ENCODE measurements at places on chromosomes 11 and 22.

- DNase-seq: no peak
Observed at GRCh38 chr11:2536440-2536989, 91.7 kb downstream of the KCNQ1 start.

DNA sequence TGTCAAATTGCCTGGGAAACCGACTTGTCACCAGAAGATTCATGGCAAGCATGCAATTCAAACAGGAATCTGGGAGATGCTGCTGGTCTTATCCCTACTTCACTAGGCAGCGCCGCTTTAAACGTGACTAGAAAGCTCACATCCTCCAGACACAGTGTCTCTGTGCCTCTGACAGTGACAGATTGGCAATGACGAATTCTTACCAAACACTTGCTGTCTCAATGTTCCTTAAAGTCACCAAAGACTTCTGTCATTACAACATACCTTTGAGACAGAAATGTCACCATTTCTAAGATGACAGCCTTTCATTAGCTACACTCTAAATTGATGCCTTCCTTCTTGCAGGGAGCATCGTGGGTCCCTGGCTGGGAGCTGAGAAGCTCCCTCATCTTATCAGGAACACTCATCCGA is 197.8 kb downstream of the CWF19L2 start:
- no peak for DNase-seq

- no peak for DNase-seq
Observed at GRCh38 chr11:16883174-16883573, 131.0 kb downstream of the PLEKHA7 start.

DNA sequence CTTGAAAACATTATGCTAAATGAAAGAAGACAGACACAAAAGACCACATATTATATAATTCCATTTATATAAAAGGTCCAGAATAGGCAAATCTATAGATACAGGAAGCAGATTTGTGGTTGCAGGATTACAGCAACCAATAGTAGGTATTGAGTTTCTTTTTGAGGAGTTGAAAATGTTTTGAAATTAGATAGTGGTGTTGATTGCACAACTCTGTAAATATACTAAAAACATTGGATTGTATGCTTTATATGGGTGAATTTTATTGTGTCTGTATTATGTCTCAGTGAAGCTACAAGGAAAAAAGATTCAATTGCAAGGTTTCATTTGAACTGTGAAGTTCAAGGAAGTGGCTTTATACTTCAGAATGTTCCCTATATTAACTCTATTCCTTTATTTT is 3.0 kb upstream of the RRAS2 start:
- no peak for DNase-seq

- no peak for DNase-seq
Observed at GRCh38 chr22:47323518-47323917, 561.1 kb downstream of the TBC1D22A start.

GRCh38 chr11:129285402-129285786 is 90.3 kb upstream of the BARX2 start:
- no peak for DNase-seq

DNA sequence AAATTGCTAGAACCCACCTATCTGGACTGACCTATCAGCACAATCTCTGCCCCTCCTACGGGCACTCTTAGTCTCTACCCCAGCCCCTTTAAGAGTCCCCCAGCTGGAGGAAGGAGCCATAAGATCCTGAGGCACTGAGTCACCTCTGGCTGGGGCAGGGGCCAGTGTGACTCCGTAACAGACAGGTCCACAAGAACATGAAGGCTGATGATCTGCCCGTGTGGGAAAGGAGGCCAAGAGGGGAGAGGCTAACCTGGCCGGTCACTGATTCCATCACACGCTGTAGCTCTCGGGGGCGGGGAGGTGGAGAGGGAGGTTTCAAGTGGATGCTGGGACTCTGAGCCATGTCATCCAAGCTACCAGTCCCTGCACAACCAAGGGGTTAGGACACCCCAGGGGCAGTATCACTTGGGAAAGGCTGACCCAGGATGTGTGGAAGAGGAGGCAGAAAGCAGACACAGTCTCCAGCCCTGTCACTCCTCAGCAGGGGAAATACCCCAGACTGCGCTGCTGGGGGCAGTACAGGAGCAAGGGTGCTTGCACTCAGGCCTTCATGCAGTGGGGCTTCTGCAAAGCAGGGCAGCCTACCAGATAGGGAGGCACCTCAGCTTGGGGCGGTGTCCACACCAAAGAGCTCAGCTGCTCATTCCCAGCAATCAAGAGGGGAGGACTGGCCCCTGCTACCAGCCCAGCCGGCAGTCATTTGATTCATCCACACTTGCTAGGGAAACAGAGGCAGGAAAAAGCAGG is 22.3 kb downstream of the ARHGAP1 start:
- no peak for DNase-seq

- no peak for DNase-seq
Observed at GRCh38 chr22:37448516-37449127, 21.3 kb upstream of the ELFN2 start.

DNA sequence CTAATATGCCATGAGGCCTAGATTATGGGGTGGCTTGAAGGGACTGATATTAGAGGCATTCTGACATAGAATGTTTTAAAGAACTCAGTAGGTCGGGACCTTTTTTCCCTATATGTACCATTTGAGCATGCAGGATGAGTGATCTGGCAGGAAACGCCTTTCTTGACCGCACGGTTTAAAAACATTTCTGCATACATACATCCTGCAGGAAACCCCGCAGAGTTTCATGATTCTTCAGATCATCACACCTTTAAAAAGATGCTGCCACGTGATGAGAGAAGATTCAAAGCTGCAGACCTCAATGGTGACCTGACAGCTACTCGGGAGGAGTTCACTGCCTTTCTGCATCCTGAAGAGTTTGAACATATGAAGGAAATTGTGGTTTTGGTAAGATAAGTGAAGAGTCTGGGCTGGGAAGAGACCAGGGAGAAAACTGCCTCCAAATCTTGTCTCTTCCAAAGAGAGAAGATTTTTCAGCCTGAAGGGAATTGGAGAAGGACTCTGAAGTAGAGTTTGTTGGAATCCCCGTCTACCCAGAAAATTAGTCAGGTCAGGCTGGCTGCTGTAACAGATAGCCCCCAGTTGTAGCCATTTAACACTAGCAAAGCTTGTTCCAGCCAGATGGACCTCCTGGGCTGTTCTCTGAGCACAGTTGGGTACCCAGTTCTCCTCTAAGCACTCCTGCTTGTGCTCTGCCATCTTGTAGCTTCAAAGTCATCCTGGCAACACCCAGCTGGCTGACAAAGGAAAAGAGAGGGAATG is 7.4 kb downstream of the RCN1 start:
- DNase-seq: no peak

- no peak for DNase-seq
Observed at GRCh38 chr11:109267293-109268095, 154.5 kb upstream of the C11orf87 start.

DNA sequence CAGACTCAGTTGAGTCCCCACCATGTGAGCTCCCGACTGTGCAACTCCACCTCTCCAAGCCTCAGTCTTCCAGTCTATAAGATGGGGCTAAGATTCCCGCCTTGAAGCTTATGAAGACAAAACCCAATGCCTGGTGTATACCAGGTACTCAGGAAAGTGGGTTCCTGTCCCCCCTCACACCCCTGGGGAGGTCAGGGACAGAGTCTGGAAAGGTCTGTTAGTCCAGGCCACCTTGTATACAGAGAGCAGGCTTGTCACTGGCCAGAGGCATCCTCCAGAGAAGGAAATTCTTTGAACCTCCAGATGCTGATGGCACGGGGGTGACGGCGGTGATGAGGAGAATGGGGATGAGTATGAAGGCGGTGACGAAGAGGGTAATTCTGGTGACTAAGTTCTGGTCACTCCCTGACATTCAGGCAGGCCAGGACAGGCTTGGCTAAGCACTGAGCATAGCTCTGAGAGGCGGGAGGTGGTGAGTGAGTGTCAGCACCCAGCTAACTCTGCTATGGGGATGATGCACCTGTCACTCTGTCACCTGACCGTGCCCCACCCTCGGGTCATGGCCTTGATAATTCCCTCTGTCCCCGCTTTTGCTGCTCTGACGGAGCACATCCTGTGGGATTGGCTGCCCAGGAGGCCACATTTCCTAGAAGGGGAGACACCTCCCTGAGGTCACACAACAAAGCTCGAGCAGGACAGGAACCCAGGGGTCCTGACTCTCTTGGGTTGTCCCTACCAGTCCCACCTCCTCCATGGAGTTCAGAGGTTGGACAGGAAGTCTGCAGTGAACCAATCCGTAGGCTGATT is 30.9 kb upstream of the CSNK1E start:
- no peak for DNase-seq

DNA sequence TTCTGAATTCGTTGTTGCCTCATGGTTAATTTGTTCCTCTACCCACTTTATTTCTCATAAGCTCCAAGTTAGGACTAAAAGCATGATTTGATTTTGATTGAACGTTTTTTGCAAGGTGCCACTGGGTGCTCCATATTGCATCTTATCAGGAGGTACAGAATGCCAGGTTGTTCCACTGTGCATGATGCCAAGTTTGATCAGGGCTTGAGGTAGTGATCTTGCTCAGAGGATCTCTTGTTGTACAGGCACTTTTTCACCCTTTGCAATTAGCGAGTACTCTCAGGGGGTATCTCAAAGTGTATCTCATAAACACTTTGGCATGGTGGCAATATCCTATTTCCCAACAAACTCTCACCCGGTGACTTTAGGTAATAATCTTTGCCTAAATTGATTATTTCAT is 4.0 kb downstream of the GRAP2 start:
- DNase-seq: no peak

GRCh38 chr11:14253421-14253820 is 105.6 kb downstream of the RRAS2 start:
- no peak for DNase-seq

GRCh38 chr11:9362393-9362863 is 22.0 kb upstream of the IPO7 start:
- DNase-seq: no peak

DNA sequence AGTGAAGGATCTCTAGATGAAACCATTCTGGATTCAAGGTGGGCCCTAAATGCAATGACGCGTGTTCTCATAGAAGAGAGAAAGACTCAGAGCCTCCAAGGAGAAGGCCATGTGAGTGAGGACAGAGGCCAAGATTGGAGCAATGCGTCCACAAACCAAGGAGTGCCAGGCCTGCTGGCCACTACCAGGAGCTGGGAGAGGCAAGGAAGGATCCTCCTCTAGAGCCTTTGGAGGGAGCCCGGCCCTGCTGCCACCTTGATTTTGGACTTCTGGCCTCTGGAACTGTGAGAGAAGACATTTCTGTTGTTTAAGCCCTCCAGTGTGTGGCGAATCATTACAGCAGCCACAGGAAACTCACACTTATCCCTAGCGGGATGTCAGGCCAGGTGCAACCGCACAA is 52.7 kb upstream of the SHANK2 start:
- DNase-seq: no peak

- no peak for DNase-seq
Observed at GRCh38 chr11:120068114-120068573, 69.8 kb downstream of the TRIM29 start.

- DNase-seq: no peak
Observed at GRCh38 chr11:45664376-45665205, 831 bp downstream of the CHST1 start.

GRCh38 chr11:94655956-94656355 is 88.8 kb downstream of the PIWIL4 start:
- DNase-seq: no peak

- no peak for DNase-seq
Observed at GRCh38 chr11:64165481-64165841, 452 bp downstream of the MACROD1 start.

DNA sequence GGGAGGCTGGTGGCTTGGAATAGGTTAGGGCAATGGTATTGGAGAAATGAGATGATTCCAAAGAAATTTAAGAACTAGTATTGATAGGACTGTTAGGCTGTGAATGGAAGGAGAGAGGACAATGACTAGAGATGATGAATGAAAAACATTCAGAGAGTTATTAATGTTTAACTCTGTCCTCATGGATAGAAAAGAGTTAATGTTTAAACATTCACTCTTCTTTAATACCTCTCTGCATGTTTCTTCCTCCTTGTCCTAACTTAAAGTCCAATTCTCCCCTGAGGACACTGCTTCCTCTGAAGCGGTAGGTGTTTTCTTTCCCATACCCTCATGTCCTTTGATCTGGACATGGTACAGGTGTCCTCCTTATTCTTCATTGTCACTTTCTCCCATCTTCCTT is 13.4 kb downstream of the CHEK1 start:
- DNase-seq: no peak

DNA sequence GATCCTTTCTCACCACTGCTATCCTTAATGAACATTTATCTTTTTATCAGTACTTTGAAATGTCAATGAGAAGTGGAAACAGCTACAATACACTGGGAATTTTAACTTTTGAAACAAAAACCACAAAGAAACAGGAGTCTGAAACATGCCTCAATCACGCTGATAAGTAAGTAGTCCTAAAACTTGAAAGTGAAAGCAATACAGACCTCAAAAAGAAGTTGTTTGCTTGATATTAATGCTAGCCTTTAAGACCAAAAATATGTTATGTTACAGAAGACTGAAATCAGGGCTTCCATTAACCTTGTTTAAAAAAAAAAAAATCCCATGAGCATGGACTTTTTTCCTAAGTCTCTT is 21.3 kb downstream of the PHF21A start:
- no peak for DNase-seq

- no peak for DNase-seq
Observed at GRCh38 chr11:33529461-33529860, 171.2 kb downstream of the C11orf91 start.

DNA sequence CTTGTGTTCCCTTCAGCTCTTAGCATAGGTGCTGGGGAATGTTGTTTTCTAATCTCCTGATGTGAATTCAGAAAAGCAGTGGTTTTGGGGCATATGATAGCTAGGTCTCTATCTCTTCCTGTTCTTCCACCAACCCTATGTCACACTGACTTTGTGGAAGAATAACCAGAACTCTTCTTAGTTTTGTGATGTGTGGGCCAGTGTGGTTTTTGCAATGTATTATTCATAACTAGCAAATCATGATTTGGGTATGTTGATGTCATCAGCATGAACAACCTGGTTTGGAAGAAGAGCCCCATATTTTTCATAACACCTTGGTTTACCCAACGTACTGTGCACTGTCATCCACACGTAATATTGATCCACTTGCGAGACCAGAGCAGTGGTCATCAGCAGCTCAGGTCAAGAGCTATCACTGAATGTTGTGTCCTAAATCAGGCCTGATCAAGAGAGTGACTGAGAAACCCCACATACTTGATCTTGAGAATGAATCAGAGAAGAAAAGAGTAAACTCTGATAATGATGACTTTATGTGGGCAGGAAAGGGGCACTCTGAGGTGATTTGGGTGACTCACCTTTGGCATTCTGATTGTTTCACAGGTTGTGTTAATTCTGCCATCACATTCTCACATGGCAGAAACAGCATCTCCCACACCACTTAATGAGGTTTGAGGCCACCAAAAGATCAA is 19.4 kb upstream of the MS4A6E start:
- DNase-seq: no peak

GRCh38 chr11:1497600-1497999 is 11.0 kb upstream of the MOB2 start:
- DNase-seq: no peak

Data from effector CD4-positive, alpha-beta T cell (primary cell).